T-cell (primary cell): ENCODE measurements at places on chromosomes 5 and 9. TPM values are rescaled to one million over a fixed set of nuclear protein-coding genes. Genes with fewer than 3 reads are reported as not detected.

DNA sequence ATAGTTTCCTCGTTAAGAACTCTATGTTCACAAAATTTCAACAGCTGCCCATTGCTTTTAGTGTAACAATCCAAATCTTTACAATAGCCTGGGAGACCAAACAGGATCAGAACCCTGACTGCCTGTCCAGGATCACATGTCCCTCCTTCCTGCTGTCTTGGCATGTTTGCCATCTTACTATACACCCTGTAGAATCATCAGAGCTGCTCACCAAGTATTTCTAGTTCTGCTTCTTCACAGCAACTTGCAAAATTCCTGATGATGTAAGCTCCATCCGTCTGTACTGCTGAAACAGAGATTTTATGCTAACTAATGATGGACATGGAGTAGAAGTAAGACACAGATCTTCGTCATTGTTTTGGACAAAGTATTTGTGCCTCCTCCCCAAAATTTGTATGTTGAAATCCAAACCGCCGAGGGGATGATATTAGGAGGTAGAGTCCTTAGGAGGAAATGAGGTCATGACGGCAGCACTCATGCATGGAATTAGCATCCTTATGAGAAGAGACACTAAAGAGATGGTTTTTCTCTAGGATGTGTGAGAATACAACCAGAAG is 464.9 kb upstream of the BRINP1 start:
- DNase-seq = no peak

The C1QTNF3 gene
- total RNA-seq = 5.5 TPM

GRCh38 chr9:109537288-109537687 is 39.2 kb upstream of the PTPN3 start:
- DNase-seq = no peak

- DNase-seq = no peak
Observed at GRCh38 chr5:2256691-2257280, 374.1 kb upstream of the IRX4 start.

DNA sequence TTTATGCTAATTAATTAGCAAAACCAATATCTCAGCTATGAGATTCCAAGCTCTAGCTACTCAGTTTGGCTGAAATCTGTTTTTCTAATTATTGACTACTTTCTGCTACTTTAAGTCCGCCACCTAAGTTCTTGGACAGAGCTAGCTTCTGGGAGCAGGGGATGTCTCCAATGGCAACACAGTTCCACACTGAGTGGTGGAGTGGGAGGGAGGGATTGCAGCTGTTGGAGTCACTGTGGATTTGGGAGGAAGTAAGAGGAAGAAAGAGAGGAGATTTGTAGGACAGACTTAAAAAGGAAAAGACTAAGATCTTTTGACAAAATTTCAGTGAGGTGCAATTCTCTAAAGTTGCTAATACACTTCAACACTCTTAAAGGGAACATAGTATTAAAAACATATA is 450.8 kb downstream of the NFIB start:
- no peak for DNase-seq

DNA sequence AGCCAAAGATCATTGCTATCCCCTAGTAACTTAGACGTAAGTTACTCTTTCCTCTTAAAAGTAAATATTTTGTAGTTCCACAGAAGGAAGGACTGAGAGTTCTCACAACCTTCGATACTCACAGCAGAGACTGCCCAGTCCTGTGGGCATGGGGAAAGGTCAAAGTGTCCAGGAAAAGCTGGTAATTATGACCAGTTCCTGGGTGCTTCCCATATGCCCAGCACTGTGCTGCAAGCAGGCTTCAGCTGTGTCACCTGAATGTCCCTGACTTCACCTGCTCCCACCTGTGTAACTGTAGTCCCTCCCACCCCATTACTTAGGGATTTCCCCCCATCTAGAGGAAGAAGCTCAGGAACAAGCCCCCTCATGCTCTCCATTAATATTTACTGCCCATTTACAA is 18.0 kb upstream of the SH3RF2 start:
- DNase-seq = no peak

GRCh38 chr9:116639251-116639741 is 47.8 kb upstream of the TRIM32 start:
- no peak for DNase-seq

The MLANA gene
- total RNA-seq = not detected

DNA sequence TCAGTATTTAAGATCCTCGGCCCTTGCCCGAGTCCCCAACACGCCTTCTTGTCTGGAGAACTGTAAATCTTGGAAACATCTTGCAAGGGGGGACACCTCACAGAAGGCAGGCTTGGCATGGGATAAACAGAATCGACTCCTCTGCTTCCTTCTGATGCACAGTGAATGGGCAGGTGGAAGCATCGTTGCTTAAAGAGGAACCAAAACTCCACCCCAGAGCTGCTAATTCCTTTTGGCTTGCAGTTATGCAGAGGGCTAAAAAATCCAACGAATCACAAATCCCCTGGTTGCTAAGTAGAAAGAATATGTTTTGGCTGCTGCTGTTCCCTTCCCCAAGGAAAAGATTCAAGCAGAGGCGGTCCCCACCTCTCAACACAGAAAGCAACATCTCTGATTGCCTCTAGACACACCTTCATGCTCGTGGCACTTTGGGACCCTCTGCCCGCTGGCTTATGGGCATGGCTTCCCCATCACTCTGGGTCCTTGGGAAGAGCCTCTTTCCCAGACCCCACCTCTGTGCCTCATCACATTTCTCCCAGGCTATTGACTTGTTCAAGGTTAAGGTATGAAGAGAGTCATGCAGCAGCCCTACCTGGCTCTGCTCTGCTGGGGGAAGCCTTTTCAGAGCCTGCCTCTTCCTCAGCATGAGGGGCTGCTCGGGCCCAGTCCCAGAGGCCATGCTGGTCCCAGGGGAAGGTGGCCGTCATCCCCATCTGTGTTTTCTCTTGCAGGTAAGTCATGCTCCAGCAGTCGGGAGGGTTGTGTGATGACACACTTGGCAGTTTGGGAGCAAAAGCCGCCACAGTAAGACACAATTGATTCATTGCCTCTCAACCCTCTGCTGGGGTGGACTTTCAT is 137.1 kb downstream of the KCNIP1 start:
- no peak for DNase-seq

The PCDHB10 gene
- total RNA-seq = not detected
